DMS53 (cell line): ENCODE measurements at places on chromosomes 1 and 21.

DNA sequence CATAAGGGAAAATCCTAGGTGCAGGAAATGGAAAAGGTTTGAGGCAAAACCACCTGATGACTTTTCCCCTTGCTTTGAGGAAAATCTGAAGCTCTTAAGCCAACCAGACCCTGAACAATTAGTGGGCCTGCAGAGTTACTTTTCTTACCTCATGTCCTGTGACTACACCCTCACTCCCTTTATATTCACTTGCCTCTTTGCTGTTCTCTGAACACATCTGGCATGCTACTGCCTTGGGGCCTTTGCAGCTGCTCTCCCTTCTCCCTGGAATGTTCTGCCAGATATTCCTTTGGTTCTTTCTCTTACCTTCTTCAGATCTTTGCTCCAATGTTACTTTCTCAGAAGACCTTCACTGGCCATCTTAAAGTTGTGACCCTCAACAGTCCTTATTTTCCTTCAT is 21.8 kb downstream of the RPTN start:
- DNase-seq, result no peak

DNA sequence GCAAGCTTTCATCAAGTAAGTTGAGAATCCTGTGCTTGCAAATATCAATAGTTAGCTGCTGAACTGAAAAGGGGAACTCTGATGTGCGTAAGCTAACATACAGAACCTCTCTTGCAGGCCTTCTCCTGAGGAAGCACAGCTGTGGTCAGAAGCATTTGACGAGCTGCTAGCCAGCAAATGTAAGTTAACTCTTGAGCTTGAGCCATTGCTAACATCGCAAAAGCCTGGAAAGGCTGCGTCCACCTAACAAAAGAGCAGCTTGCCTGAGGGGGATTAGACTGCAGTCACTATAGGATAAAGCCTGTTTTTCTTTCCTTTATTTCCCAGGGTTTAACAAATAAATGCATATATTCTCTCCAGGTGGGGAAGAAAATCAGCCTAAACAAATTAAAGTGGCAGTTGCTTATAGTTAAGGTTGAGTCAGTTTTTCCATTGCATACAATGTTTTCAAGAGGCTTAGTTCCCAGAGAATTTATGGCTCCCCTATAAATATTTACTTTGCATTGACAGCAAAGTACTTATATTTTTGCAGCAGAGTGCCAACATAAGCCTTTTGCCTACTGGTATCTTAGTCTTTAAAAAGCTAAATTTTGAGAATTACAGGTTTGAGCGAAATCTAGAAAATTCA is 1.5 kb downstream of the RGS2 start:
- peak; percentile 65 for DNase-seq

DNA sequence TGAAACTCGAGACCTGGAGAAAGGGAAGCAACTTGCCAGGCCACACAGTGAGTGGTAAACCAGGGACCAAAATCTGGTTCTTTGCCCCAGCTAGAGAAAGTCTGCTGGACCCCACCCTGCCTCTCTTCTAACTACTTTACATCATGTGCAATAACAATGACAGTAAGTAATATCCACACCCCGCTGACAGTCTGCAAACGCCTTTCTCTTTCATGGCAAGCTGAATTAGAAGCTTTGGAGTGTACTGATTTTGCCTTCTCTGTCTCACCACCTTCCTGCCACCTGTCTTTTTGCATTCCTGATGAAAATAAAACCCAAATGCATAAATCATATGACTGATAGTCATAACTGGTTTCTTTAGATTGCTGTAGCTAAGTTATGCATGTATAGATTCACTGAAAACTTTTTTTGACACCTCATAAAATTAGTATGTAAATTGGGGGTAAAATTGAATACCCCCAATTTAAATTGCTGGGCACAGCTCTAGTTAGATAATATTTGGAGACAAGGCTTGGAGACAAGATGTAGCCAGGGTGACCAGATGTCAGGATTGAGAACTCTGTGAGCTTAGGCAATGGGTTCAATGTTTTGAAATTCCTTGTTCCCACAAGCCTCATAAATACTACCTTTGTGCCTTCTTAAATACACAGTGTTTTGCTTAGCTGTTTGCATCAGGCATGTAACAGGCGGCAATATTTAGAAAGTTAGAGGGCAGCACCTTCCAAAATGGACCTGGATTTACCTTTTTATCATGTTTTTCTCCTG is 73.5 kb downstream of the ST6GALNAC5 start:
- DNase-seq, result no peak

GRCh38 chr1:89309828-89310227 is 37.2 kb upstream of the GBP5 start:
- DNase-seq, result peak; percentile 31

GRCh38 chr1:184021728-184022127 is 15.8 kb downstream of the COLGALT2 start:
- DNase-seq, result no peak

DNA sequence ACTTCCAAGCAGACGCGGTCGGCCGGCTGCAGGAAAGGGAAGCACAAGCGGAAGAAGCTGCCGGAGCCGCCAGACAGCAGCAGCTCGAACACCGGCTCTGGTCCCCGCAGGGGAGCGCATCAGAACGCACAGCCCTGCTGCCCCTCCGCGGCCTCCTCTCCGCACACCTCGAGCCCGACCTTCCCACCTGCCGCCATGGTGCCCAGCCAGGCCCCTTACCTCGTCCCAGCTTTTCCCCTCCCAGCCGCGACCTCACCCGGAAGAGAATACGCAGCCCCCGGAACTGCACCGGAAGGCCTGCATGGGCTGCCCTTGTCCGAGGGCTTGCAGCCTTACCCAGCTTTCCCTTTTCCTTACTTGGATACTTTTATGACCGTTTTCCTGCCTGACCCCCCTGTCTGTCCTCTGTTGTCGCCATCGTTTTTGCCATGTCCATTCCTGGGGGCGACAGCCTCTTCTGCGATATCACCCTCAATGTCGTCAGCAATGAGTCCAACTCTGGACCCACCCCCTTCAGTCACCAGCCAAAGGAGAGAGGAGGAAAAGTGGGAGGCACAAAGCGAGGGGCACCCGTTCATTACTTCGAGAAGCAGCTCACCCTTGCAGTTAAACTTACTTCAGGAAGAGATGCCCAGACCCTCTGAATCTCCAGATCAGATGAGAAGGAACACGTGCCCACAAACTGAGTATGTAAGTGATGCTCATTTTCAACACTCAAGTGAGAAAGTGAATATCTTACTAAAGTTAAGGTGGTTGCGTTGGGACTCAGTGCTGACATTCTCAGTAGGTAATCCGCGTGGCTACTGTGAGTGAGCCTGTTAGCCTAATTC is 25.5 kb downstream of the UTS2 start:
- DNase-seq, result no peak

DNA sequence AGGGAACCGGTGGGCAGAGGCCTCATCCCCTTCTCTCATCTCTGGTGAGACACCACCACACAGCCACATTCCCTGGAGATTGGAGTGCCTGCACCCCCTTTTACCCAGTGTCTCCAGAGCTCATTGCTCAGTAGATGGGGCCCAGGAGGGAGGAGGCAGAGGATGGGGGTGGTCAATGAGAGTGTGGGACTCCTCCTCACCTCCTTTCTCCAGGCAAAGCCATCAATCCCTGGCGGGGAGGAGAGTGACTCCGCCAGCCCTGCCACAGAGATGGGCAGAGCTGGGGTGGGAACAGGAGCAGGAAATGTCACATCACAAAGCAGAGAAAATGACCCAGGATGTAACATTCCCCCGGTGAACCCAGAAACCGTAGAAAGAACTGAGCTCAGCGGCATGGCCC is 117.2 kb downstream of the MATN1 start:
- no peak for DNase-seq

GRCh38 chr1:244231193-244231571 is 180.1 kb downstream of the ZBTB18 start:
- peak; percentile 83 for DNase-seq

GRCh38 chr1:168821434-168821833 is 92.4 kb upstream of the DPT start:
- no peak for DNase-seq

GRCh38 chr1:112794654-112795239 is 79.6 kb upstream of the PPM1J start:
- DNase-seq, result no peak

DNA sequence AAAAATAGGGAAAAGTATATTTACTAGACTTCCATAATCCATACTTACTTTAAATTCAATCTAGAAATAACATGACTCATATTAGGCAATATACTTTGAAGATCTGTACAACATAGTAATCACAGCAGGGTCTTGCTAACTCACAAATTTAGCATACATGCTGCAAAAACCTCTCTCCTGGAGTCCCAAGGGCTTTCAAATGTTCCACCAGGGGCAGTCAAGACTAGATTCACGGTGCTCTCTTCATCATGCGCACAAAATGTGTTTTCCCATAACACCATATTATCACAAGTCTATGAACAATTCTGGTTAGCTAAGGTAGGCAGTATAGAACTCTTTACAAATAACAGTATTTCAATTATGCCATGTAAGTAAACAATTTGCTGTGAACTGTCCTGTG is 45.8 kb downstream of the SSX2IP start:
- no peak for DNase-seq
